Stimulated activated CD8-positive, alpha-beta memory T cell treated with anti-CD3 and anti-CD28 coated beads, Interleukin-4, amount 100 ng/mL, for 4 hours (primary cell): ENCODE measurements at places on chromosomes 16 and 17.

- DNase-seq, result no peak
Observed at GRCh38 chr16:85423631-85424030, 189.5 kb upstream of the GSE1 start.

DNA sequence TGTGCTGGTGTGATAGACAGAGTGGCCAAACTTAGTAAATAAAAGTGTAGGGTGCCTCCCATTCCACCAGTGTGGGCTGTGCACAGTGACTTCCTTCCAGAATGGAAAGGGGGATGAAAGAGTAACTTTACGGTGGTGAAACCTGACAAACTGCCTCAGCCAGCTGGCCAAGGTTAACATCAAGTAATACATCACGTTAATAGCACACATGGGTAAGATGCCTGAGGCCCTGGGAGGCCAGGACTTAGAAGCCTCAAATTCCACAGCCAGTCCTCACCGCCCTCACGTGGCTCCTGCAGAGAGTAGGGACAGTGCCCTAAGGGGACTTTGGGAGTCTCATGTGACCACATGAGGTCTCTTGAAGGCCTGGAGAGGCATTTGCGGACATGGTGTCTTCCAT is 14.1 kb downstream of the RMI2 start:
- DNase-seq, result no peak

- DNase-seq, result no peak
Observed at GRCh38 chr16:73915140-73915539, 381.5 kb upstream of the PSMD7 start.

GRCh38 chr17:69143151-69143550 is 1.5 kb upstream of the ABCA6 start:
- no peak for DNase-seq

- DNase-seq, result no peak
Observed at GRCh38 chr16:26204138-26204537, 512.4 kb downstream of the HS3ST4 start.

DNA sequence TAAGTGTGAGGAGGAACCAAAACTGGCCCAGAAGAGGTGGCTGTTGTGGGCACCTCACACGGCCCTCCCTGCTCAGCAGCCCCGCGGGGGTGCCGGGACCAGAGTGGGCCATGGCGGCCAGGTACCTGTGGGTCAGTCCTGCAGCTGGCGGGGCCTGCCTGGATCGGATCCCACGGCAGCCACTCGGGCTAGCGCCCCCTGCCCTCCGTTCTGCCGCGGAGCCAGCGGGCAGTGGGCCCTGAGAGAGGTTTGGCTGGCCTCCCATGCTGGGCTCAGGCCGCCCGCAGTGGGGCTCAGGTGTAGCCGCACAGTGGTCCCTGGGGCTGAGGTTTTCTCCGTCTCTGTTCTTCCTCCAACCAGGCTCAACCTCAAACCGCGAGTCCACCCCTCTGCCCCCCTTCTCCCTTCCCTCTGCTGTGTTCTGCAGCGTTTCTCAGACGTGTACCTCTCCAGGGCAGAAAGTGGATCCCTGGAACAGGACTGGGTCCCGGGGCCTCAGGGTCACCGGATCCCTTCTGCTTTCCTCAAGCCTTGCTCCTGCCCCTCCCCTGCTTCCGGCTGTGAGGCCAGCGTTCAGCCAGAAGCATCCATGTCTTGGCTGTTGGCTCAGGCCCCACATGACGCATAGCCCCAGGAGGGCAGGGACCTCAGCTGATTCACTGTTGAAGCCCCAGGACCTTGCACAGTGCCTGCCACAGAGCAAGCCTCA is 28.6 kb upstream of the ITGA3 start:
- DNase-seq, result no peak

GRCh38 chr16:79901522-79901921 is 301.0 kb upstream of the MAF start:
- no peak for DNase-seq

DNA sequence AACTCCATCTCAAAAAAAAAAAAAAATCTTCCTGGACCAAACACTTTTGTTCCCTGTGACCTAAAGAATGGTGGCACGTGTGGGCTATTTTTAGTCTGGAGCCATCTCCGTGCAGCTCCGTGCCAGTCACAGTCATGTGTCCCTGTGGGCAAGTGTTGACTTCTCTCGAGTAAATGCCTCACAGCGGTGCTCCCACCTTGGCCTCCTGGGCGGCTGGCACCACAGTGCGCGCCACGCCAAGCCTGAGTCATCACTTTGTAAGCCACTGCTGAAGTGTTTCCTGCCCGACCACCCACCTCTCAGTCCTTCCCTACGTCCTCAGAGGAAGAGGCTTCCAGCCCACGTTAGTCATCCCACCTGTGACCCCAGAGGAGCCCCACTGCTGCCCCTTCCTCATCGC is 10.9 kb upstream of the HEXD start:
- no peak for DNase-seq

DNA sequence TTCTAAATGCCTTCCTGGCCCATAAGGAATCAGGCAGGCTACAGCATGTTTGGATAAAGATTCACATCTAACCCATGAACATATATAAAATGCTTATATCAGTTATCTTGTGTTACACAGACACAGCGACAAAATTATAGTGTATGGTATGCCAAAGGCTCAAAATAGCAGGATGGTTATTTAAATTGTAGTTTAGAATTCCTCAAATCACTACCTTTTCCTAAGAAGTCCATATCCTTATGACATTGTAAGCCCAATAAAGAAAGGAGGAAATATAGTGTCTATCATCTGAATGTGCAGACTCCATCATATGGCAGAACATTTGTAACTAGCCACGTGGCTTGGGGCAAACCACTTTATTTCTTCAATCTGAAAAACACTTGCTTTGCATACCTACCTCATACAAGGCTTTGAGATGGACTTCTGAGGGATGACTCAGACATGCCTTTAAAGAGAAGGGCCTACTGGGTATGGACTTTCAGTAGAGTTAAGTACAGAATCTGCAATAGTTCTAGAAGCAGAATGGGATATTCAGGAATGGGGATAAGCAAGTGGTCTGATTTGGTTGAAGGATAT is 12.1 kb upstream of the DHX8 start:
- DNase-seq, result no peak

DNA sequence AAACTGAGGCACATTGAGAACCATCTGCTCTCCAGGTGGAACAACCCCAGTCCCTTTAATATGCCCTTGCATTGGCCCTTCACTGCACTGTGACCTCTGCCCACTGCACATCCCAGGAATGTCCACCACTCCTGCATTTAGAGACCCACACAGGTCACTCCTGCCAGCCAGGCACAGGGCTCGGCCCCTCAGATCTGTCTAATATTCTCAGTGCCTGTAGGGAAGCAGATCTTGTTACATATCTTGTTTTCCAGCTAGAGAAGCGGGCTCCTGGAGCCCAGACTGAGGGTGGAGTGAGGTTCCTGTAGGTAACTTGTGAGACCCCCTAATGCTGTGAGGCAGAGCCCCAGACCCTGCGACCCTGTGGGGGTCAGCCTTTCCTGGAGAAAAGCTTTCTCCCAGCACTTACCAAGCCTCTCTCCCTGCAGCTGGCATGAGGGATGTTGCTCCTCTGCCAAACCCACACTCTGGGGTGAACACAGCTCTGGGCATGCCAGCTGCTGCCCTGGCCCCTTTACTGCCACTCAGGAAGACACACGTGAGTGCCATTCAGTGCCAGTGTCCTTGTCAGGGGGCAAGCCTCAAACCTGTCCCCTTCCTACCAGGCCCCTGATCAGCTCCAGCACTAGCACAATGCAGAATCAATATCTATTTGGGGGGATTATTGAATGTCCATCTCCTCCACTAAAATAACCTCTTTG is 40.3 kb upstream of the CRHR1 start:
- no peak for DNase-seq

DNA sequence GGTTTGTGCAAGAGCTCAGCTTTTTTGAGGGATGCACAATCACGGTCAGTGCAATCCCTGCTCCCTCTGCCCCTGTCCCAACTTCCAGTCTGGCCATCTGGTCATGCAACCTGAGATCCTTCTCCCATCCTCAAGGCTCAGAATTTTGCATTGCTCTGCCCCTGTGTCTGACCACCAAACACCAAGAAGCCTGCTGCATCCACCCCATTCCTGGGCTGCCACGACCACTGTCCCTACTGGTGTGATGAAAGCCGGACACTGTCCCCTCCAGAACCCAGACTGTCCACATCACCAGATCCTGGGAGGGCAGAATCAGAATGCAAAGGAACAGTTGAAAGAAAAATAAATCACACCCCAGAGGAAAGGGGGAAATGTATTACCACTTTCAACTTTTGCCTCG is 231.0 kb downstream of the C16orf78 start:
- DNase-seq, result no peak

- DNase-seq, result no peak
Observed at GRCh38 chr16:19127205-19127604, 13.4 kb downstream of the ITPRIPL2 start.

DNA sequence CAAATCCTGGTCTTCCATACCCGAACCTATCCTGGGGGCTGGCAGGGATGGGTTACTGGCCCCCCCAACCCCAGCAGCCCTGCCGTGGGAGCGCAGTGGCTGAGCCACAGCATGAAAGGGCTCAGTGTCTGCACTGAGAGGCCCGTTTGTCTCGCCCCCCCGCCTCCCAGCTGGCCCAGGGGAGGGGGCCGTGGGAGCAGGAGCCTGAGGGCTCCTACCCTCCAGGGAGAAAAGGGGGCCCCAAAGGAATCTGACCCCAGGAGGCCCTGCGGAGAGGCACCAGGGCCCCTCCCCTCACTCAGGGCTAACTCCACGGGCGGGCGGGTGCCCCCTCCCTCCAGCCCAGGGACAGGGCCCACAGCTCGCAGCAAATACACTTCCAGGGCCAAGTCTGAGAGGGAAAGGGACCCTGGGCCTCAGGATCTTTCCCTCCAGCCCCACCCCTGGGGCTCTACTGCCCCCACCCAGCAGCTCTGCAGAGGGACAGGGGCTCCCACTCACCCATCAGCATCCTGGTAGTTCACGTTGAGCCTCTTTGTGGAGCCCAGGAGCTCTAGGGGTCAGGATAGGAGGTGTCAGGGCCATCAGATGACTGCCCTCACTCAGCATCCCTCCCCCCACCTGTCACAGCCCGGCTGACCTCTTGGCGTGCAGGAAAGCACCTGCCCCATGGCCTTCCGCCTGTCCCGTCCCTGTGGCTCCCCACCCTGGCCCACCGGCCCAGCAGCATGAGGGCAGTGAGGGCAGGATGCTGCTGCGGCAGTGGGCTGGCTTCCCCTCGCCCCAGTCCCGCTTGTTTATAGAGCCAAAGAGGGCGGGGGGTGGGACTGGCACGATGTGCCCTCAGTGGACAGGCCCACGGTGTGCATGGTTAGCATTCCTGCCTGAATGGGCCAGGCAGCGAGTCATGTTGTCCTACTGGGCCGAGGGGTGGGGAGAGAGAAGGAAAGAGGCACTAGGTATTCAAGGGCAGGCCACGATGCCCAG is 7.3 kb downstream of the CASKIN2 start:
- no peak for DNase-seq

GRCh38 chr16:84895016-84895415 is 75.2 kb downstream of the CRISPLD2 start:
- DNase-seq, result no peak

- no peak for DNase-seq
Observed at GRCh38 chr16:52405441-52405840, 141.5 kb downstream of the TOX3 start.

DNA sequence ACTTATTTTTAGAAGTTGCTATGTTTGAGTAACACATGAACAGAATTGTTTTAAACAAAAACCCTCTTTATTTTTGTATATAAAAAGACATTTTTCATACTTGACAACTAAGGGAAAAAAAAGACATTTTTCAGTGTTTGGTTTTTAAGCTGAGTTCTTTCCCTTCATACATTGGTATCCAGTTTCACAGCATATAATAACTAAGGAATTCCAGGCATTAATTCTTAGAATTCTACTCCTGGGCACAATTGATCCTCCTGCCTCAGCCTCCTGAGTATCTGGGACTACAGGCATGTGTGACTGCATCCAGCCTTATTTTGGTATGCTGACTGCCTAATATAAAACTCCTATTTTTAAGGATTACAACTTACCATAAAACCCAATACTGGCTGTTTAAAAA is 8.4 kb downstream of the FBXO47 start:
- no peak for DNase-seq

DNA sequence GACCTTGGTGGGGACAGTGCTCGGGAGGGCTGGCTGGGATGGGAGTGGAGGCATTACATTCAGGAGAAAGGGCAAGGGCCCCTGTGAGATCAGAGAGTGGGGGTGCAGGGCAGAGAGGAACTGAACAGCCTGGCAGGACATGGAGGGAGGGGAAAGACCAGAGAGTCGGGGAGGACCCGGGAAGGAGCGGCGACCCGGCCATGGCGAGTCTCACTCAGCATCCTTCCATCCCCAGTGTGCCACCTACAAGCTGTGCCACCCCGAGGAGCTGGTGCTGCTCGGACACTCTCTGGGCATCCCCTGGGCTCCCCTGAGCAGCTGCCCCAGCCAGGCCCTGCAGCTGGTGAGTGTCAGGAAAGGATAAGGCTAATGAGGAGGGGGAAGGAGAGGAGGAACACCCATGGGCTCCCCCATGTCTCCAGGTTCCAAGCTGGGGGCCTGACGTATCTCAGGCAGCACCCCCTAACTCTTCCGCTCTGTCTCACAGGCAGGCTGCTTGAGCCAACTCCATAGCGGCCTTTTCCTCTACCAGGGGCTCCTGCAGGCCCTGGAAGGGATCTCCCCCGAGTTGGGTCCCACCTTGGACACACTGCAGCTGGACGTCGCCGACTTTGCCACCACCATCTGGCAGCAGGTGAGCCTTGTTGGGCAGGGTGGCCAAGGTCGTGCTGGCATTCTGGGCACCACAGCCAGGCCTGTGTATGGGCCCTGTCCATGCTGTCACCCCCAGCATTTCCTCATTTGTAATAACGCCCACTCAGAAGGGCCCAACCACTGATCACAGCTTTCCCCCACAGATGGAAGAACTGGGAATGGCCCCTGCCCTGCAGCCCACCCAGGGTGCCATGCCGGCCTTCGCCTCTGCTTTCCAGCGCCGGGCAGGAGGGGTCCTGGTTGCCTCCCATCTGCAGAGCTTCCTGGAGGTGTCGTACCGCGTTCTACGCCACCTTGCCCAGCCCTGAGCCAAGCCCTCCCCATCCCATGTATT is 1.1 kb downstream of the CSF3 start:
- no peak for DNase-seq

DNA sequence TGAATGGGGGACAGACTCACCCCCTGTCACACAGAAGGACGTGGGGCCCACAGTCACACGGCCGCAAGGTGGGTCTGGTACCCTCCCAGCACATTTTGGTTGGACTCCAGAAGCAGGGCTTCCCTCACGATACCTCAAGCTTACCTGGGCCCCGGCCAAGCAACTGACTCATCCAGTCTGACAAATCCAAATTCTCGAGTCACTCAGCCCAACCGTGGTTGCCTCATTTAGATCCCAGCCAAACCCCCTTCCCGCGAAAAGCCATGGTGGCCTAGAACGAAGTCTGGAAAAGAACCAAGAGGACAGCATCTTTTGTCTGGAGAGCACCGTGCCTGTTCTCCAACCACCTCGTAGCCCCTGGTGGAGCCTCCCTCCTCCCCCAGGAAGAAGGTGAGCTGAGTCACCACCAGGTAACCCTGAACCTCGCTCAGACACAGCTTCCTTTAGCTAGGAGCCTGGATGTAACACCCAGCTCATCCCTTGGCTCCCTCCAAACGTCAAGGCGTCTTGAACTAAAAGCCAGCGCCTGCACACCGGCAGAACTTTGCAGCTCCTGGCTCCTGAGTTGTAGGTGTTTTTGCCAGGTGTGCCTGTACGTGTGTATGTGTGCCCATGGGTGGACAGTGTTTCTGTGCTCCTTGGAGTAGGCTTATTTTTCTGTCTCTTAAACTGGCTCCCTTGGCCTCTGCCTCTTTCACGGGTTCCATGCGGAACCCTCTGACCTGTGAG is 78.9 kb downstream of the CMIP start:
- no peak for DNase-seq

- no peak for DNase-seq
Observed at GRCh38 chr16:15033309-15033707, 22.6 kb downstream of the NTAN1 start.
